Endothelial cell of umbilical vein (primary cell): ENCODE measurements at places on chromosomes 7 and 10. TPM values are rescaled to one million over a fixed set of nuclear protein-coding genes. Genes with fewer than 3 reads are reported as not detected.

The AOAH gene
- not detected in 2 replicates for total RNA-seq

The TMEM120A gene
- total RNA-seq, result 38.6 and 47.3 TPM in 2 replicates

The EBF3 gene
- 2.0 and 2.7 TPM in 2 replicates for total RNA-seq

The POLR2J2 gene
- total RNA-seq, result 19.2 and 21.3 TPM in 2 replicates

The RHOBTB1 gene
- total RNA-seq, result 31.0 and 31.3 TPM in 2 replicates

The IFIT5 gene
- 3.2 and 4.0 TPM in 2 replicates for total RNA-seq

The CCDC146 gene
- total RNA-seq, result 2.2 and 2.6 TPM in 2 replicates

The SLC13A1 gene
- not detected in 2 replicates for total RNA-seq

The EMX2 gene
- total RNA-seq, result not detected in 2 replicates

The JAKMIP3 gene
- total RNA-seq, result 0.07 TPM in 1 of 2 replicates, not detected in the other

The VPS37D gene
- total RNA-seq, result 2.0 and 2.4 TPM in 2 replicates

The MLXIPL gene
- total RNA-seq, result not detected in 2 replicates

The SFTPA1 gene
- total RNA-seq, result not detected in 2 replicates

The LRRD1 gene
- total RNA-seq, result 0.46 TPM in 1 of 2 replicates, not detected in the other

The STEAP1B gene
- 46.1 and 55.4 TPM in 2 replicates for total RNA-seq

The LHFPL3 gene
- not detected in 2 replicates for total RNA-seq

The UBE2H gene
- total RNA-seq, result 82.2 and 90.1 TPM in 2 replicates

The ZNF438 gene
- total RNA-seq, result 11.2 and 15.1 TPM in 2 replicates

The UCN3 gene
- total RNA-seq, result not detected in 2 replicates

The IL2RA gene
- not detected in 2 replicates for total RNA-seq

The CCDC172 gene
- not detected in 2 replicates for total RNA-seq

The CALML3 gene
- total RNA-seq, result not detected in 2 replicates

The MTURN gene
- total RNA-seq, result 4.8 and 6.6 TPM in 2 replicates

The FAM204A gene
- total RNA-seq, result 68.7 and 73.7 TPM in 2 replicates

The PTPRN2 gene
- 0.51 and 0.62 TPM in 2 replicates for total RNA-seq

The EBLN1 gene
- not detected in 2 replicates for total RNA-seq

The CDK1 gene
- 70.1 and 71.6 TPM in 2 replicates for total RNA-seq

The SLC4A2 gene
- total RNA-seq, result 172 and 187 TPM in 2 replicates

The CPN1 gene
- total RNA-seq, result not detected in 2 replicates

The OR9A2 gene
- not detected in 2 replicates for total RNA-seq

The FAM241B gene
- not detected in 2 replicates for total RNA-seq

The H2BK1 gene
- not detected in 2 replicates for total RNA-seq

The NAT16 gene
- total RNA-seq, result not detected in 2 replicates

The PRXL2A gene
- total RNA-seq, result 290 and 321 TPM in 2 replicates

The GIMAP8 gene
- 67.5 and 71.8 TPM in 2 replicates for total RNA-seq

The RBM20 gene
- total RNA-seq, result not detected in 2 replicates

The LUC7L2 gene
- 85.8 and 87.6 TPM in 2 replicates for total RNA-seq

The ARHGEF35 gene
- total RNA-seq, result 0.48 and 0.82 TPM in 2 replicates

The KLF14 gene
- not detected in 2 replicates for total RNA-seq

The OPN4 gene
- not detected in 2 replicates for total RNA-seq

The MYO1G gene
- 0.11 and 0.12 TPM in 2 replicates for total RNA-seq

The GNAT3 gene
- not detected in 2 replicates for total RNA-seq

The MICALL2 gene
- total RNA-seq, result 46.3 and 58.7 TPM in 2 replicates

The EVX1 gene
- total RNA-seq, result not detected in 2 replicates

The DMBT1 gene
- not detected in 2 replicates for total RNA-seq

The AKR1B15 gene
- total RNA-seq, result not detected in 2 replicates

The ELN gene
- 0.18 and 1.7 TPM in 2 replicates for total RNA-seq

The PYROXD2 gene
- total RNA-seq, result 7.0 TPM in 2 replicates

The GDF10 gene
- total RNA-seq, result not detected in 2 replicates

The MBL2 gene
- total RNA-seq, result not detected in 2 replicates

The LRMDA gene
- 5.1 and 9.7 TPM in 2 replicates for total RNA-seq

The SORCS3 gene
- not detected in 2 replicates for total RNA-seq

The NOS3 gene
- total RNA-seq, result 51.4 and 82.8 TPM in 2 replicates

The AGAP4 gene
- total RNA-seq, result 16.2 and 18.2 TPM in 2 replicates

The MYOZ1 gene
- total RNA-seq, result not detected in 2 replicates
